Activated T-helper 2 cell treated with anti-CD3 and anti-CD28 coated beads, Interferon-gamma antibody, Interleukin-2, Interleukin-4, amounts not matched to agents 10 μg/mL and 5 μg/mL and 100 μg/mL, durations not matched to agents 14 hours and 24 hours and 36 hours (primary cell): ENCODE measurements at places on chromosomes 11 and 22.

DNA sequence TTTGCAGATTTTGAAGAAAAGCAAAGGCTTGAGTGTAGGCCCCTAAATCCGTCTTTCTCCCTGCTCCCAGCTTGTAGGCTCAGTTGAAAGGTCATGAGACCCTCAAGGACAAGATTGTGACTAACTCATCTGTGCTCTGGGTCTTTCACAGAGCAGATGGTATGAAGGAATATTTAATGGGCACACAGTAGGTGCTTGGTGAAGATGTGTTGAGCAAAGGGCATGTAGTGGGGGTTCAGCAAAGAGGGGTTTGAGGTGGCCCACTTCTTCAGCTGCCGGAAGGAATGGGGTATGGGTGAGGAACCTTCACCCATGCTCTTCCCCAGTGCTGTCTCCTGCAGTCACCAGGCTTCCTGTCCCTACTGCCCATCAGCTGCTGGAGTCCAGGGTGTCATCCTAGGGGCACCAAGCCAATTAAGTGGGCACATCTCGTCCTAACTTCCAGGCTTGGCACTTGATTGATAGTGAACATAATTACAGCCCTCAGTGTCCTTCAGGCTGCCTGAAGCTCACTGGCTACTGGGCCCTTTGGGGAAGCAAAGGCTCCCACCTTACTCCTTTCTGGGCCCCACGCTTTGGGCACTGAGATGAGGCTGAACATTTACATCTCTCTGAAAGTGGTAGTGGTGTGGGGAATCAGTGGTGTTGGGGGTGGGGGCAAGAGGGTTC, 15.0 kb downstream of the DGAT2 start:
- peaks cover 2% of the 10 kb centered on the region for H3K4me1 ChIP-seq
- H3K27ac ChIP-seq = no peak overlapping the region
- no peaks in the 10 kb centered on the region for H3K36me3 ChIP-seq
- DNase-seq = no peak
- no peak overlapping the region for H3K4me3 ChIP-seq

- H3K4me3 ChIP-seq = no peak overlapping the region
- H3K36me3 ChIP-seq = no peaks in the 10 kb centered on the region
- H3K4me1 ChIP-seq = no peaks in the 10 kb centered on the region
- no peak overlapping the region for H3K27ac ChIP-seq
- DNase-seq = no peak
Observed at GRCh38 chr22:34880662-34881061, 185.3 kb upstream of the ISX start.

- peaks cover 3% of the 10 kb centered on the region for H3K27me3 ChIP-seq
- no peak overlapping the region for H3K27ac ChIP-seq
- DNase-seq = no peak
- H3K36me3 ChIP-seq = no peaks in the 10 kb centered on the region
- peaks cover 2% of the 10 kb centered on the region for H3K4me1 ChIP-seq
Observed at GRCh38 chr11:8719211-8719649, 36.6 kb downstream of the RPL27A start.

GRCh38 chr22:27745154-27745553, 56.4 kb downstream of the MN1 start:
- no peak overlapping the region for H3K4me3 ChIP-seq
- no peaks in the 10 kb centered on the region for H3K36me3 ChIP-seq
- peaks cover 5% of the 10 kb centered on the region for H3K27me3 ChIP-seq
- no peak for DNase-seq
- no peak overlapping the region for H3K27ac ChIP-seq

- H3K27ac ChIP-seq = no peak overlapping the region
- H3K4me1 ChIP-seq = no peaks in the 10 kb centered on the region
- no peak overlapping the region for H3K4me3 ChIP-seq
- H3K36me3 ChIP-seq = no peaks in the 10 kb centered on the region
- peaks cover 3% of the 10 kb centered on the region for H3K27me3 ChIP-seq
Observed at GRCh38 chr22:17443405-17444203, 74.3 kb downstream of the CECR2 start.

GRCh38 chr22:25054943-25055511, 102.5 kb downstream of the KIAA1671 start:
- peak; percentile 40 for DNase-seq
- H3K36me3 ChIP-seq = peaks cover 7% of the 10 kb centered on the region
- no peaks in the 10 kb centered on the region for H3K27me3 ChIP-seq
- H3K4me1 ChIP-seq = peaks cover 38% of the 10 kb centered on the region

- no peaks in the 10 kb centered on the region for H3K4me1 ChIP-seq
- H3K27me3 ChIP-seq = no peaks in the 10 kb centered on the region
- no peak for DNase-seq
- no peak overlapping the region for H3K4me3 ChIP-seq
Observed at GRCh38 chr11:120744016-120744994, 232.8 kb downstream of the GRIK4 start.
